ENCODE measurements at places on chromosomes 6 and 20.

DNA sequence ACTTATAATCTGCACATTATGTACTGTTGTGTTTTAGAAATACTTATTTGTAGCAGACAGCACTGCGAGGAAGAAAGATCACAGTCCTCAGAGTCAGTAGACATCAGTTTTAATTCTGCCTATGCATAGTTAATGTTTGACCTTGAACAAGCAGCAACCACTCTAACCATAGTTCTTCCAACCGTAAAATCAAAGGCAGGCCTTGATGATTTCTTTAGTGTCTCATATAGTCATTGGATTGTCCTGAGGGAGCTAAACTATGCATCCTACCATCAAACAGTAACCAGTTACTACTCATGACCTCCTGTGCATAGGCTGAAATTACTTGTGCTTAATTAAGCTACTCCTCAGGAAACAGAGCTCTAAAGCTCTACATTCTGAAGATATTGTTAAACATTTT, 294.8 kb upstream of the STXBP5 start:
- no peak for DNase-seq

GRCh38 chr20:54054516-54054915, 15.9 kb downstream of the BCAS1 start:
- no peak for DNase-seq

DNA sequence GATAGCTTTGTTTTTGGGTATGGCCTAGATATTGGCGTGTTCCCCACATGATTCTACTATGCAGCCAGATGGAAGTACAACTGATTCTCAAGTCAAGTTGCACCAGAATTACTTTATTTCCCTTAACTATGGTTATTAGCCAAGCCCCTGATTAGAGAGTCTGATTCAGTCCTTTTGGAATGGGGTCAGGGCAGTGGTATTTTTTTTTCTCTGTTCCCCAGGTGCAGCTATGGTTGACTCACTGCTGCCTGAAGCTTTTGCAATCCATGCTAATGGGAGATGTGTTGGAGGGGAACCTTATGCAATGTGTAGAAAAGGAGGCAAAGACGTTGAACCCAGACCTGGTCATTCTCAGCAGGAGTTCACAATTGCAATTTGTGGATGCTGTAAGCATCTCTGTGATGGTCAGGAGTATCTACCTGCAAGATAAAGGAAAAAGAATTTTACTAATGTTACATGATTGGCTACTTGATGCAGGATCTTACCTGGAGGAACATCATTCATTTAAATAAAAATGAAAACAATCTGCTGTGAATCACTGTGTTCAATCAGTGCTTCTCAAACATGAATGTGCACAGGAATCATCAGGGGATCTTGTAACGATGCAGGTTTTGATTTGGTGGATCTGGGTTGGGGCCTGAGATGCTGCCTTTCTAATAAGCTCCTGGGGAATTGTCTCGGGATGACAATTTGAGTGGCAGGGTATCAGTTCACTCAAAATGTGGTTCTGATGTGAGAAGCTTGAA, 49.4 kb downstream of the PFDN4 start:
- no peak for DNase-seq

DNA sequence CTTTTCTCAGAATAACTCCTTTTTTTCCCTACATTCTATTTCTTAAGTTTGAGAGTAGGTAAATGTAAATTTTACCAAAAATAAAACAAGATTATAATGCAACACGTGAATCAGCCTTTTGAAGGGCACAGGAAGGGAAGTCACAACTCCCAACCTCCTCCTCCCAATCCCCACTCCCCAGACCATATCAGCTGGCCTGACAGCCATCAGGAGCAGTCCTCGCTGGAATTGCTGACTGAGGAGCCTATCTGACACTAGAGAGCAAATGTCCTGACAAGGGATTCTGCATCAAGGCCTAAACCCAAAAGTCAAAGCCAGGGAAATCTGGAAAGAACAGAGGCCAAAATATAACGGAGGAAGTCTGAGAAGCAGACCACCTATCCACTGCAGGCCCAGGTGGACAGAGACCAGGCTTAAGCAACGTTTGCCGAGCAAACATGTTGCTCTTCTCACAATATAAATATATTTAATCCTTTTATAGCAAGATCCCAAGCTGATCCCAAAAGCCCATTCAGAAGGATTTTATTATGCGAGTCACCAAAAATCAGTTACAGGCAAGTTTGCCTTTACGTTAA, 2.5 kb downstream of the RRAGD start:
- DNase-seq: no peak

- DNase-seq: no peak
Measured at GRCh38 chr20:9617940-9618339, 103.5 kb downstream of the LAMP5 start.

DNA sequence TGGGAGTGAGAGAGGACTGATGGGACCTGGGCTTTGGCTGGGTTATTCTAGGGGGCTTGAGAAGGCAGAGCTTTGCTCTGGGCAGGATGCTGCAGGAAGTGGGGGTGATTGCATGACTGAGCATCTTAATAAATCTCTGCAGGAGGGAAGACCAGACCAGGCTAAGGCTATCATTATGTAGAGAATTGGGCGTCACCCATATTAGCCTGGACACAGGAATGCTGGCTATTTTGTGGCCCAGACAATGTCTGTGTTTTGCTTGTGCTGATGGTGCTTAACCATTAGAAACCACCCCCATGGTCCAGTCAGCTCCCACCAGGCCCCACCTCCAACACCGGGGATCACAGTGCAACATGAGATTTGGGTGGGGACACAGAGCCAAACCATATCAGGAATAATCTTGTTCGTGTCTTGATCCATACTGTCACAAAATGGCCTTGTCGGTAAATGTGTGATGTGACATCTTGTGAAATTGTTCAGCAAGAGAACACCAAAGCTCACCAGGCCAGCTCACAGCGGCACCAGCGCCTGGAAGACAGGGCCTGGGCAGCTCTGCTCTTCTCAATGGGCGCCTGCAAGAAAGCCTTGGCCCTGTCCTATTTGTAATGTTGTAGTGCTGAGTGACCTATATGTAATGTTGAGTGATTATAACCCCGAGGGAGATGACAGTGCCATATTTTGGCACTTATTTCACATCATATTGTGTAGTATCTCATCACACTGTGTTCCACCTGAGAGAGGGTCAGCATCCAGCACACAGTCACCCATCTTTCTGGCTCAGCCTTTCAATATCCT, 211.8 kb downstream of the QKI start:
- DNase-seq: no peak

DNA sequence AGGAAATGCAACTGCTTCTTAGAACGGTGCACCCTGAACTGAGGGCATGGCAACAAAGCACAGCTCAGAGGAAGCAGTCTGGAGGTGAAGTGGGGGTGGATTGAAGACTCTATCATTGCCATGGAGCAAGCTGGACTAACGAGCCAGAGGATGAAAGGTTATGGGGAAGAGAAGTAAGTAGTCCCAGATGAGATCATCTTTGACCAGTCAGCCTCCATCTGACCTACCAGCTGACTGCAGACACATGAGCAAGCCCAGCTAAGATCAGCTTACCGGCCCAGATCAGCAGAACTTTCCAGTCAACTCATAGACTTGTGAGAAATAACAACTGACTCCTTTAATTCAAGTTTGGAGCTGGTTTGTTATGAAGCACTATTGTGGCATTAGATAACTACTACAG, 9.1 kb upstream of the JAG1 start:
- no peak for DNase-seq

DNA sequence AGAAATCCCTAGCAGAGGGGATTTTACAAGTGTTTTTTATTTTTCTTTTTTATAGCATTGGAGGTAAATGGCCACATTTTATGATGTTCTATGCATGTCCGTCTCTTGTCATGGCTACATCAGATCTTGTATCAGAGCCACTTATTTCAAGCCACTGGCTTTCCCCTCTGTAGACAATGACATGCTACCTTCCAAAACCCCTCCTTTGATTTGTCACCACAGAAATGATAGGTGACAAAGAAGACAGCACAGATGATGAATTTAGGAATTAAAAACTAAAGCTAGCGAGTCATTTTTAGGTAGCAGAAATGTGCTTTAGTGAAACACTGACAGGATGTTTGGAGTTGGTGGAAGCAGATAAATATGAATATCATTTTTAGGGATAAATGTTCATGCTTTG, 20.8 kb downstream of the PLCB1 start:
- no peak for DNase-seq

GRCh38 chr20:49904440-49905214, 10.7 kb downstream of the SPATA2 start:
- no peak for DNase-seq

GRCh38 chr6:72975352-72975752, 249.9 kb downstream of the KHDC1L start:
- DNase-seq: no peak

DNA sequence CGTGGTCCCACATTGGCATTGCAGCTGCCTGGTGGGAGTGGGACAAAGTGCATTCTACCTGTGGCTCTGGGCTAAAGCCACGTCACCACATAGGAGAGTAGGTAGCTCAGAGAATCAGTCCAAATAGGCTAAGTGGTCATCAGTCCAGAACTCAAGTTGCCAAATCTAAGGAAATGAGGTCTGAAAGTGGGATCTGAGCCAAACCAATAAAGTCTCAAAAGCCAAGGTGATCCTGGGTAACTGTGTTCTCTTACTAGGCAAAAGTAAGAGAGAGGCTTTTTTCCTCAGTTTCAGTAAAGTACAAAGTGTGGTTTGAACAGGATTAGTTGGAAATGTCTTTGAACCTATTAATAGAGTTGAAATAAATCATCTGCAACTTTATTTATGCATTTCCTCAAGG, 68.6 kb upstream of the CNKSR3 start:
- no peak for DNase-seq

GRCh38 chr6:121201105-121201504, 133.2 kb downstream of the TBC1D32 start:
- DNase-seq: no peak

DNA sequence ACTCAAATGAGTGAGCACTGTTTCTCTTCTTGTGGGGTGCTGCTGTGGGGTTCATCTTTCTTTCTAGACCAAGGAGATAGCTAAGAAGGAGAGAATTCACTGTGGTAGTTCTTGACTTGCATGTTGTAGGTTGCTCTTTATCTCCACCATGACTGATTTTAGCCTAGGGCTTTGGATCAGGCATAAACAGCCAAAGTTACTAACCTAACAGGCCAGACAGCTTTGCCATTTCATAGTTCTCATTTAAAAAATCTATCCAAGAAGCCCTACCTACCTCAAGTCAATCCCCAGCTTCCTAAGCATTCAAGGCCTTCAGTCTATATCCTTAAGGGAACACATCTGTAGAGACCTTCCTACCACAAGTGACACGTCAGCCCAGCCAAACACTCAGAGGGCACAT, 107.9 kb upstream of the CARMIL1 start:
- no peak for DNase-seq

- no peak for DNase-seq
Measured at GRCh38 chr20:4918473-4918872, 82.8 kb downstream of the SLC23A2 start.

DNA sequence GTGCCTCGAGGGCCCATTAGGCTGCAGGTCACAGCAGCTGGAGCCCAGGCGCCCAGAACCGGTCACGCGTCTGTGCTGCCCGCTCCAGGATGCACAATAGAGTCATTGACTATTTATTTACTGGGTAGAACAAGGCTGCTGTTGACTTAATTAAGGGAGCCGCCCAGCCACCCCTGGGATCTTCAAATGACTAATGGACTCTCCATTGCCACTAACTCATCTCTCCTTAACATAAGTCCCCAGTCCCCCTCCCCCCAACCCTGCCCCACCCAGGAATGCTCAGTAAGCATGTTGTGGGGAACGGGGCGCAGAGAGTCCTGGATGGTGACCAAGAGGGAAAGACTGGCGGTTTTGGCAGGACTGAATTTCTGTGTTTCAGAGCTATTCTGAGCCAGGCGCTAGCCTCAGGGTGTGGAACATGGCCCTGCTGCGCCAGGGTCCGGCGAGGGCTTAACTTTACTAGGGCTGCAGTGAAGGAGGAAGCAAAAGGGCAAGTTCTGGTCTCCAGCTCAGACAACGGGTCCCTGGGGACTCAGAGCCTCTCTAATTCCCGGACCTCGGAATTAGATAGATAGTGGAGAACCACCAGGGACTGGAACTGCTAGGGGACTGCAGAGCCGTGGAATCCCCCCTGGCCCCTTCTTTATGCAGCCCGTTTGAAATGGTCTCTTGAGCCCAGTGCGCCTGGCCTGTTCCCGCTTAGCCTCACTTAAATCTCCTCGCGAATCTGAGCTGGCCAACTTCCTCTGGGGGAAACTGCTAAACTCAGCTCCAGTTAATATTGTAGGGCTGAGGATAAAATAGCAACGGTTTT, 1.5 kb upstream of the GRIK2 start:
- DNase-seq: no peak

DNA sequence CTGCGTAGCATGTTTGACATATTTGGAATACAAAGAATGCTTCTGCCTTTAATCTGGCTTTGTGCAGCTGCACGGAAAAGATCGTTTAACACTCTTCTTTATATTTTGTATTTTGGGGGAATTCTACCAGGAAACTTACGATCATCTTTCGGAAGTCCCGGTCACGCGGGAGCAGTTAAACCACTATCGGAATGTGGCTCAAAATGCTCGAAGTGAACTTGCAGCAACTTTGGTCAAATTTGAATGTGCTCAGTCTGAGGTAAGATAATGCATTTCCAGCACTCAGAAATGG, 42.3 kb downstream of the CCDC170 start:
- no peak for DNase-seq

GRCh38 chr6:33610779-33611732, 10.1 kb upstream of the ITPR3 start:
- no peak for DNase-seq

- DNase-seq: no peak
Measured at GRCh38 chr6:108120311-108120710, 45.5 kb upstream of the NR2E1 start.
